Amygdala (tissue), 56 donors: ENCODE measurements at places on chromosomes 5 and 9.

- DNase-seq = no peak
Measured at GRCh38 chr9:109934857-109935215, 154.8 kb downstream of the PALM2AKAP2 start.

DNA sequence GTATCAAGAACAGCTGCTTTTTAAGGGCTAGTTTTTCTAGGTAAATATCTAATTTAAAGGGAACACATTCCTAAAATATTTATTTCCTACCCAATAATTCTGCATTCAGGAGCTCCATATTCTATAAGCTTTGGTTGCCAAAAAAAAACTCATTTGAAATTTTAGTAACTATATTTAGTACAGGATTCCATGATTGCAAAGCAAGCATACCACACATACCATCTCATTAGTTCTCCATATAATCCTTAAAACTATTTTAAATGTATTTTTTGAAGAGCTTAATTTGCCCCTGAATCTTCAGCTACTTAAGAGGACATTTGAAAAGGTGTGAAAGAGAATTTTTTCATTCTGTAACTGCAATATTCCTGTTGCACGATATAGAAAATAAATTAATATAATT, 877.0 kb downstream of the NR2F1-AS1 start:
- no peak for DNase-seq

- DNase-seq = no peak
Measured at GRCh38 chr9:82128011-82128696, 139.6 kb downstream of the SPATA31D1 start.

GRCh38 chr5:61640179-61641021, 308.3 kb downstream of the ZSWIM6 start:
- DNase-seq = no peak

- no peak for DNase-seq
Measured at GRCh38 chr9:133707065-133707762, 30.9 kb downstream of the SARDH start.

DNA sequence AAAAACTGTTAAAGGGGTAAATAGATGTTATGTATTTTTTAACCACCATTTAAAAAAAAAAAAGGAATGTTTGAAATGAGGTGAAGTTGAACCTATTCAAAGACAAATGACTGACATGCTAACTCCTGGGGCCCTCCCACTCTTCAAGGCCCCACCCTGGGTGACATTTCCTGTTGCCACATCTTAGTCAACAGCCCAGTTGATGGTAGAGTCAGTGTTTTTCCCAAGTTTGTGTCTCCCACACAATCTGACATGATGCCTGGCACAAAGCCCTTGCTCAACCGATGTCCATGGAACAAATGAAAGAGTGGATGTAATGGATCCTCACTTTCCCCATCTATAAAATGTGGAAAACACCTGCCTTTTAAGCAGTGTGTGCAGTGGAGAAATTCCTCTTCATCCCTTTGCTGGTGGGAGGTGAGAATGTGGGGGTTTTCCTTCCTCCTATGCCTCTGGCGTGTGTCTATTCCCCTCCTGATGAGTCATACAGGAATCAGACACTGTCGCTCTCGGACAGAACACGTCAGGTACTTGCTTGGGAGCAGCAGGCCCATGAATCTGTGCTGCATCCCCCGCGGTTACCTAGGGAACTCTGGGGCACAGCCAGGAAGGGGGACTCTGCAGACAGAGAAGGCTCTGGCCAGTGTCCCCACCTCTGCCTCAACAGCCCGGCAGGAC, 13.7 kb upstream of the ADRA1B start:
- DNase-seq = no peak

GRCh38 chr9:78040726-78041125, 9.1 kb upstream of the GNAQ start:
- DNase-seq = no peak

DNA sequence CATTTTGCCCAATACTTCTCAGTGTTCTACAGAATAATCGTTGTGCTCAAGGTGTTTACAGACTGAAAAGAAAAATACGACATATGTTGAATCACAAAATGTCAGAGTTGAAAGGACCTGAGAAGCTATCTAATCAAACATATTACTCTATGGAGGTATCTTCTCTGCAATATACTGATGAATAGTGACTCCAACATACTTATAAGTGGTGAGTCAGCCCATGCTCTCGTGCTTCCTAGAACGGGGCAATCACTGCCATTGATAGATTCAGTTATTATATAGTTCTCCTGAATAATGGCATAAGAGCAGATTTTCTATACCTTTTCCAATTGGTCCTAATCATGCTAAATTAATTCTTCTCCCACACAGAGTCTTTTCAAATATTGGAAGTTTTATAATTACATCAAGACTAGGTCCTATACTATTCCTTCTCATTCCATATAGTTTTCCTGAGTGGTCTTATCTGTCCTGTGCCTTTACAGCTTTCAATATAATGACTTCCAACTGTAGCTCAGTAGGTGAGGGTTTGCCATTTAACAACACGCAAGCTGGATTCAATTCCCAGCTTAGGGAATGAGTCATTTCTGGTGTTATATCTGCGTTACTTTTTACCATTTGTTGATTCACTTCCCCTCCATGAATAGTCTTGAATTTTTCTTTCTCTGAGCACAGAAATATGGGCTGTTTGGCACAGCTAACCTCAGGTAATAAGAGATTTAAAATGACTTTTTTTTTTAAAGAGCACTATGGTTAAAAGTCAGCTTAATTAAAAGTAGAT, 81.1 kb downstream of the PLK2 start:
- DNase-seq = no peak

GRCh38 chr5:26121338-26121737, 917.0 kb downstream of the CDH9 start:
- DNase-seq = no peak

GRCh38 chr5:36790847-36791246, 85.7 kb upstream of the NIPBL start:
- DNase-seq = no peak

GRCh38 chr5:8750100-8750499, 795.8 kb downstream of the SEMA5A start:
- DNase-seq = no peak

DNA sequence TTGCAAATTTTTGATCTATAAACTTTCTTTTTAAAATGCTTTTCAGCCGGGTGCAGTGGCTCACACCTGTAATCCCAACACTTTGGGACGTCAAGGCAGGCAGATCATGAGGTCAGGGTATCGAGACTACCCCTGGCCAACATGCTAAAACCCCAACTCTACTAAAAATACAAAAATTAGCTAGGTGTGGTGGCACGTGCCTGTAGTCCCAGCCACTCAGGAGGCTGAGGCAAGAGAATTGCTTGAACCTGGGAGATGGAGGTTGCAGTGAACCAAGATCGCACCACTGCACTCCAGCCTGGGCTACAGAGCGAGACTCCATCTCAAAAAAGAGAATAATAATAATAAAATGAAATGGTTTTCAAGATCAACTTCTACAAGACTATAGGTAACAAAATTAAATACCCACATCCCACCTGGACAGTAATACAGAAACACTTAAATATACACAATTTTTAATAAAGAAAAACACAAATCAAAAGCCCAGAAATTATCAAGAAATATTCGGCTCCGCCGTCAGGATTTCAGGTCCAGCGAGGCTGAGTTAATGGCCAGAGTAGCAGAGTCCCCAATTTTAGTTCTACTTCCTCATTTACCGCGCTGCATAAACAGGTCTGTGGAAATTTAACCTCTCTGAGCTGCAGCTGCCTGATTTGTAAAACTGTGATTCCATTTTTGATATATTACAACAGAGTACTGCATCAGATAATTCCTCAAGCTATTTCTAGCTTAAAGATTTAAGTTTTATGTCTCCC, 4.0 kb downstream of the TUT7 start:
- DNase-seq = no peak

- DNase-seq = no peak
Measured at GRCh38 chr5:119105971-119106370, 35.1 kb downstream of the DMXL1 start.

- DNase-seq = no peak
Measured at GRCh38 chr9:36023260-36024048, 13.3 kb upstream of the RECK start.

- no peak for DNase-seq
Measured at GRCh38 chr5:56244627-56245026, 11.5 kb upstream of the ANKRD55 start.

DNA sequence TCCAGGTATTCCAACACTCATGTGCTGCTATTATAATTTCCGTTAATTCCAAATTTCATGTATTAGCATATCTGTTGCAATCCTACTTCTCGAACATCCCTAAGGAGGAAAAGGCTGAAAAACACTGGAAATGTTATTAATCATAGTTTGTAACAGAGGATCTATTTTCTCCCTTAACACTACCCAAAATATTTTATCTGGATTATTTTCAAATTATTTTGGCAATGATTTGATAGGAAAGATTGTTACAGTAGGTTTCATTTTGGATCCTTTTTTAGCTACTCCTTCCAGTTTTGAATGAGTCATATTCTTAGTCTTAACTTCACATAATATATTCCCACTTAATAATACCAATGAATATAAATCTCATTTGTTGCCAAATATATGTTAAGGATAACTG, 13.9 kb upstream of the NAA35 start:
- no peak for DNase-seq

- DNase-seq = no peak
Measured at GRCh38 chr5:31757806-31758205, 118.9 kb downstream of the PDZD2 start.

GRCh38 chr5:174140452-174141020, 95.0 kb downstream of the NSG2 start:
- no peak for DNase-seq

- DNase-seq = no peak
Measured at GRCh38 chr5:22277006-22277405, 576.1 kb downstream of the CDH12 start.

DNA sequence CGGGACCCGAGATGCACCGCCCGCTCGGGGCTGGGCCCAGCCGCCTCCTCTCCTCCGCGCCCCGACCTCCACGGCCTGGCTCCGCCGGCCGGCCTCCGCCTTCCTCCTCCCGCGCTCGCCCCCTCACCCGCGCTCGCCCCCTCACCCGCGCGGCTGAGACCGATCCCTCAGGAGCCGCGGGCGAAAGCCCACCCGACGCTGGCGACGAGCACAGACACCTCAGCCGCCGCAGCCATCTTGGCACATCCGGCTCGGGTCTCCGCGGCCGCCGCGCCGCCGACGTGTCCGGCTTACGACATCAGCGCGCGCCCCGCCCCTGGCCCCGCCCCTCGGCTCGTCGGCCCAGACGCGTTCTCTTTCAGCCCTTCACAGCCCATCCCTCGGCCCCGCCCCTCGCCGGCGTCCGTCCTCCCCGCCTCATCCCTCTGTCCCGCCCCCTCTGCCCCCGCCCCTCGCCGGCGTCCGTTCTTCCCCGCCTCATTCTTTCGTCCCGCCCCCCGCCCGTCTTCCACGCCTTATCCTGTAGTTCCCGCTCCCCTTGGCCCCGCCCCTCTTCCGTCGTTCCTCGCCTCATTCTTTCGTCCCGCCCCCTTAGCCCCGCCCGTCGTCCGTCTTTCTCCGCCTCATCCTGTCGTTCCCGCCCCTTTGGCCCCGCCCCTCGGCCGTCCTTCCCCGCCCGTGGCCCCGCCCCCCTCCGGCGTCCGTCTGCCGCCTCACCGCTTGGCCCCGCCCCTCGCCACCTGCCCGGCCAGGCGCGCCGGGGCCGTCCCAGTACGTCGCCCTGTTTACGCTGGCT, at the start of gene SEC16A:
SEC16A (minus strand) TSS at position 248 of the 796 bp plus-strand sequence. CDS start 5,425 bp downstream, outside the sequence.
- peak; percentile 93 for DNase-seq

GRCh38 chr5:173020643-173021042, 35.5 kb upstream of the CREBRF start:
- DNase-seq = peak; percentile 24

DNA sequence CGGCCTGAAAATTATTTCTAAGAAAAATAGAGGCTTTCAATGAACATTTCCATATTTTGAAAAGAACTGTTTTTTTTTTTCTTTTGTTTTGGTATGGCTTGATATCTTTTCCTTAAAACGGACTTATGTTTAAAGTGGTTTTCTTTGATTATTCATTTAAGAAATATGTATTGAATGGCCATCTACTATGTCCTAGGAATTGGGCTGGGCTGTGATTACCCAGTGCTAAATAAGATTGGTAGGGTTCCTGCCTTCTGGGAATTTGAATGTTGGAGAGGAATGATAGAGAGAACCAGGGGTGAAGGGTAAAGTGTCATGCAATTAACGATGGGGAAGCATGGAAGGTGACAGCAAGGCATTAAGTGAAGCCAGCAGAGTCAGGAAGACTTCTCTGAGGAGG, 33.2 kb downstream of the TNFSF8 start:
- no peak for DNase-seq

- no peak for DNase-seq
Measured at GRCh38 chr9:136331556-136332481, 4.5 kb downstream of the GPSM1 start.

DNA sequence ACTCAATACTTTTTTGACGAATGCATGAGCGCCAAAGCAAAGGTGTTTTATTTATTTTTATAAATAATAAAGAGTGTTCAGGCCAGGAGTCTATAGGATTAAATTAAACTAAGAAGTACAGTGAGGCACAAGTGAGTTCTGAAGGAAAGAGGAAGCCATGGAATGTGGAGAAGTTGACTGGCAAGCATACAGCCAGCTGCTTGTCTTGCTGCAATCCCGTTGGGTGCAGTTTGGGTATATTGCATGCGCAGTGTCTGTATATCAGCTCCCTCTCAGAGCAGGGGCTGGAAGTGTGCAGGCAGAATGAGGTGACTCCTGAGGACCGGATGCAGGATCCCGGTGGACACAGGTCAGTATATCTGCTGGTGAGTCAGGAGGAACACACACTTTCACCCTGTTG, 315.6 kb downstream of the ZSWIM6 start:
- no peak for DNase-seq

DNA sequence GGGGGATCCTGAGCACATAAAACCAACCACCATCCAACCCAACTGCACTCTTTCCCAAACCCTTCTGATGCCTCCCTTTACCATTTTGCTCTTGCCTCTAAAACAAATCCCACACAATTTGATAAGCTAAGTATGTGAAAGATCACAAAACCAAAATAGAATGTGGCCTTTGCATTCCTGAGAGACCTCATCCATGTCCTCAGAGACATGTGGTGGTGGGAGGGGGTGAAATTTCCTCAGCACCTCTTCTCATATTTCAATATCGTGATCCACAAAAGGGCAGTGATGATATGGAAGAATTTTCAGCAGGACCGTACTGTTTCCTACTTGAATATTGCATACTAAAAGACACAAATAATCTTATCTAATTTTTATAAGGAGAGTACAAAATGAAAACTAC, 423.3 kb downstream of the TLE1 start:
- no peak for DNase-seq

GRCh38 chr5:33969572-33970452, 14.7 kb downstream of the SLC45A2 start:
- no peak for DNase-seq

DNA sequence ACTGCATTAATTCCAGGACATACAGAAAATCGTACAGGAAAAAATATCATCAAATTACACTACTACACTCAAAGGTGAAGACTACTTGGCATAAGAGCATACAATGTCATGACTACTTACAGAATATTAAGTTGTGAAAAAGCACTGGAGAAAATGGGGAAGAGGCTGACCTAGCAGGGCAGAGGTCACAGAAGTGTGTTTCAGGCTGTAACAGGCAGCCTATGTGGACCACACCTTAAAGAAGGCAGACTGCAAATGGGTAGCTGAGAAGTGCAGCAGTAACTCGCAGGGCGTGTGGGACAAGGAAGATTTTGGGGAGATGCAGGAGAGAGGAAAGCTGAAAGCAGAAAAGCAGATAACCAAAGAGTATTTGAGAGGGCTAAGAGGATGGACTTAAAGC, 167.0 kb upstream of the PIK3R1 start:
- no peak for DNase-seq
